ENCODE measurements at places on chromosomes 13 and 19.

DNA sequence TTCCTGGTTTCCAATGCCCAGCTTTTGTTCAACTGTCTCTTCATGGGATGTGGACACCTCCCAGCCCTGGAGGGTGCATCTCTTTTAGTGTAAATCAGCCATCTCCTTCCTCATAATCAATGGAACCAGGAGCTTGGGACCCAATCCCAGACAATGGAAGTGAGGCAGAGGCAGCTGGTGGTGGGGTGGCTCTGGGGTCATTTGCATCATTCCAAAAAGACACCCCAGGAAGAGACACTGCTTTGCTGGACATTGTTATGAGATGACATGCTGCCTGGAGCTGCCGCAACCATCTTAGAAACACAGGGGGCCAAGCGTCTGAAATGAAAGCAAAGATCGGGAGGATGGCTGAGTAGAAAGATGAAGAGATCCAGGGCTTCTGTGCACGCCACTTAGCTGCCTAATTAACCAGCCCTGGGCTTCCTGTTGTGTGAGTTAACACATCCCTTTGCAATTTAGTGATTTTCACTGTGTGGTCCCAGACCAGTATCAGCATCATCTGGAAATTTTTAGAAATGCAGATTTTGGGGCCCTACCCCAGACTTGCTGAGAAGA is 36.1 kb downstream of the IRS2 start:
- no peak for DNase-seq

DNA sequence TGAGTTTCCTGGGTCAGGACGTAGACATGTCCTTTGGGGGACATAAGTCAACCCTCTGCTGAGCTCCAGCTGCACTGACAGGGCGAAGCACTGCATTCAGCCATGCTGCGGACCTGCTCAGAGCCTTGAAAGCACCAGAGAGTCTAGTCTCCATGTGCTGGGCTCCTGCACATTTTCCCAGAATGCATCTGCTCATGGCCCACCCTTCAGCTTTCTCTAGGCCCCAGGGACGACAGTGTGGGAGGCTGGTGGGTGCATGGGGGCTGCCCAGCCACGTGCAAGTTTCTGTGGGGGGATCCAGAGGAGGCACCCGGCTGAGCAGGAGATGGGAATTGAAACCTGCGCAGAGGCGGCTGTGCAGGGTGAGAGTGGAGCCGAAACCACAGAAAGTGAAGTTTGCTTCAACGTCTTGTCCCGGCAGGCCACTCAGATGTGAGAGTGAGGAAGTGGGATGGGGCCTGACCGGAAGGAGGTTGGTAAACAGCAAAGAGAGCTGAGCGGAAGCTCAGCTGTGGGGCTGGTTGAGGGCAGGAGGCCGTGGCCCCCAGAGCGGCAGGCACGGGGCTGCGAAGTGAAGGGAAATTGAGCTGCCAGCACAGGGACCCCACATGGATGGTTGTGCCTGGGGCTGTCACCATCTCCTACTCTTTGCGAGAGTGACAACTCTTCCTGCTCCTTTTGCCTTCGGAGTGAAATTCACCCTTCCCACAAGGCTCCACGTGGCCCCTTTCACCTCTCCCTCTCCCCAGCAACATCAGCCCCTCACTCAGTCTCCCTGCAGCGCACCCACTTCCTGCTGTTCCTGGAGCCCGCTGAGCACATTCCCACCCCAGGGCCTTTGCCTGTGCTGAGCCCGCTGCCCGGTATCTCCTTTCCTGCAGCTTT is 11.8 kb downstream of the PGLS start:
- no peak for DNase-seq

DNA sequence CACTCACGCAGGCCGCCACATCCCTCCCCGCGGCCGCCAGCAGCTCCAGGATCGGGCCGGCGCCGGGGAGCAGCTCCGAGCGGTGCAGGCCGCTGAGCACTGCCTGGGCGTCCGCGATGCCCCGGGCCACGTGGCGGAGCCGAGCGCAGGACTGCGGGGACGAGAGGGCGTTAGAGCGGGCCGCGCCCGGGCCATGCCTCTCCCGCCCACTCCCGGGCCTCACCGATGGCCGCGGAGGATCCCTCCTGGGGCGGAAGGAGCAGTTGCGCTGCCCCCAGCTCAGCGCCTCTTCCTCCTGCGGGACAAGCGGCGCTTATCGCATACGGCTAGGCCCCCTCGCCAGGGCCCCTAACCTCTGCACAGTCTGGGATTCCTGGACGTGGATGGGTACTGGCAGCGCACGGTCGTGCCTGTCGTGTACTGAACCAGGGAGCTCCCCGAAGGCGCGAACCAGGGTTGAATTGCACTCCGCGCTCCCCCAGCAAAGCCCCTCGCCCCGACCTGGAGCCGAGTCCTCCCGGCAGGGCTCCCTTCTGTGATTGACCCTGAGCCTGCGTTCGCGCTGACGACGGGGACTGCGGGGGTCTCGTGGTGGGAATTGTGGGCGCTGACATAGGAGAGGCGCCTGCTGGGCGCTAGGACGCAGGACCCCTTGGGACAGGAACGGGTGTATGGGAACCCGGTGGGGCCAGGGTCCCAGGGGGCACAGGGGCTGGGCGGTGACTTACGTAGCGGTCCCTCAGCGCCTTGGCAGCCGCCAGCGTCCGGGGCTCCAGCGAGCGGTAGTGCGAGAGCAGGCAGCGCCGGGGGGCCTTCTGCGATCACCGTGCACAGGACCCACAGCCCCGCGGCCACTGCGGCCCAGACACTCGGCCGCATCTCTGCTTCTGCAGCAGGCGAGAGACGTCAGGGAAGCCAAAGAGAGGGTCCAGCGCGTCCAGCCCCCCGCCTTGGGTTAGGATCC is 673 bp downstream of the IFNL4 start:
- DNase-seq, result no peak

DNA sequence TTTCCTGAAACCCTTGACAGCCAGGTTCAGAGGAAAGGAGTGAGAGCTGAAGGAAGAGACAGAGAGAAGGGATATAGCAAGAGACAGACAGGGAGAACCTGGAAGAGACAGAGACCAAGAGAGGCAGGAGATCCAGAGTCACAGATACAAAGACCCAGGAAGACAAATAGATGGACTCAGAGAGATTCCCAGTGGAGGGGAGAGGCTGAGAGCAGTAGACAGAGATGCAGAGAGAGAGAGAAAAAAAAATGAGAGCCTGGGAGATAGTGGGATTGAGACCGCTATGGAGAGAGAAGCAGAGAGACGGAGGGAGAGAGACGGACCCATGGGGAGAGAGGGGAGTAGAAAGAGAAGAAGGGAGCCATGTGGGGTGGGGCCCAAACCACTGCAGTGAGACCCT is 763 bp downstream of the FXYD7 start:
- DNase-seq, result no peak

GRCh38 chr19:55956431-55956830 is 8.8 kb downstream of the NLRP8 start:
- DNase-seq, result no peak

- no peak for DNase-seq
Measured at GRCh38 chr19:49447485-49448431, 3.9 kb downstream of the PIH1D1 start.

DNA sequence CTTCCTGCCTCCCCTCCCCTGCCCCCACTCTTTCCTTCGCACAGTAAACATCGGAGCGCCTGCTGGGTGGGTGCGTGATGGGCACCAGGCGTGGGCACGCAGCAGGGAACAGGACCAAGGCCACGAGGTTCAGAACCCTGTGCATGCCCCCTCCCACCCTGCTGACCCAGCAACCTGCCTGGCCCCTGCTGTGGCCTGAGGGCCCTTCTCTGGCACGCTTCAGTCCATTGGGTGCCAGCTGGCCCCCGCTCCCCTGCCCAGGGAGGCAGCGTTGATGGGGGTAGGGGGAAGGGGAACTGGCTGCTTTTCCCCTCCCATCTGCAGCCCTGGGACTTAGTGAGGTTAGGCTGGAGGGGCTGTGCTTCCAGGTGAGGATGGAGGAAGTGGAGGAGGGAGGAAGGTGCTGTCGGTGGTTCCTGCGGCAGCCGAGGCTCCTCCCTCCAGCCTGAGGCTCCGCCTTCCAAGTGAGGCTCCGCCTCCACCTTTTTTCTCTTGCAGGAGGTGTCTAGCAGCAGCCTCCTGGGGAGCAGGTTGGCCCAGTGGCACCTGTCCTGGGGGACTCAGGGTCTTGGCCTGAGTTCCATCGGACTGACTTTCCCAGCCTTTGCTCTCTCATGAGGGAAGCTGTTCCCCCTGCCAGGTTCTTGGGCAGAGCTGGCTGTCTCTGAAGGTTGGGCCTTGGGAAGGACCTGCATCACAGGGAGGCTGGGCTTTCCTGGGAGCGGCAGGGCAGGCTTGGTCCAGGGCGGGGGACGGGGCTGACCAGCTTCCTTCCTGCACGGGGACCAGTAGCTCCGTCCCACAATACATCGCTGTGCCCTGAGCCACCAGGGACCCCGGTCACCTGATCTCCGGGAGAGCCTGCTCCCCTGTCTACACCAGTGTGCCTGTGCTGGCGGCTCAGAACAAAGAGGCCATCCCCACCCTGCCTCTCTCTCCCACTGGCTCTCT is 7.3 kb downstream of the PIAS4 start:
- DNase-seq, result no peak

DNA sequence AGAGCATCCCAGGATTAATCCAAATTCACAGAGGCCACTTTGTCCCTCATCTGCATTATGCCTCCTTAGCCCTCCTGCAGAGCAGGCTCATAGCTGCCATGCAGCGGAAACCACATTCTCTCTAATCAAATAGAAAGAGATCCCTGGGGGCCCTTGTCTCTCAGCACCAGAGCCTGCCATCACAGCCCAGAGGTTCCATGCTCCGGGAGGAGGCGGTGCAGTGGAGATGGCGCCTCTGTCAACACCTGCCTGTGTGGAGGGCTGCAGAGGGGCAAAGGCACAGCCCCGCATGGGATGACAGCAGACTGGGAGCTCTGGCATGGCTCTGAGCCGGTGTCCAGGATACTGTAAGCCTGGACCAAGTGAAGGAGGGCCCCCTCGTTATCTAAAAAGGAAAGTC is 111.3 kb downstream of the SLC7A1 start:
- no peak for DNase-seq

- no peak for DNase-seq
Measured at GRCh38 chr13:23979361-23980159, 82.3 kb upstream of the C1QTNF9B start.

- no peak for DNase-seq
Measured at GRCh38 chr19:41386442-41386841, 10.1 kb downstream of the TMEM91 start.

DNA sequence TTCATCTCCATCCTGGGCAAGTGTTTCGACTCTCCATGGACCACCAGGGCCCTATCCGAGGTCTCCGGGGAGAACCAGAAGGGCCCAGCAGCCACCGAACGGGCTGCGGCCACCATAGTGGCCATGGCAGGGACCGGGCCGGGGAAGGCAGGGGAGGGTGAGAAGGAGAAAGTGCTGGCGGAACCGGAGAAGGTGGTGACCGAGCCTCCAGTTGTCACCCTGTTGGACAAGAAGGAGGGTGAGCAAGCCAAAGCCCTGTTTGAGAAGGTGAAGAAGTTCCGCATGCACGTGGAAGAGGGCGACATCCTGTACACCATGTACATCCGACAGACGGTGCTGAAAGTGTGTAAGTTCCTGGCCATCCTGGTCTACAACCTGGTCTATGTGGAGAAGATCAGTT is 4.7 kb upstream of the MAP2K7 start:
- DNase-seq, result no peak

GRCh38 chr19:49417088-49417487 is 6.2 kb downstream of the PTH2 start:
- DNase-seq, result no peak

DNA sequence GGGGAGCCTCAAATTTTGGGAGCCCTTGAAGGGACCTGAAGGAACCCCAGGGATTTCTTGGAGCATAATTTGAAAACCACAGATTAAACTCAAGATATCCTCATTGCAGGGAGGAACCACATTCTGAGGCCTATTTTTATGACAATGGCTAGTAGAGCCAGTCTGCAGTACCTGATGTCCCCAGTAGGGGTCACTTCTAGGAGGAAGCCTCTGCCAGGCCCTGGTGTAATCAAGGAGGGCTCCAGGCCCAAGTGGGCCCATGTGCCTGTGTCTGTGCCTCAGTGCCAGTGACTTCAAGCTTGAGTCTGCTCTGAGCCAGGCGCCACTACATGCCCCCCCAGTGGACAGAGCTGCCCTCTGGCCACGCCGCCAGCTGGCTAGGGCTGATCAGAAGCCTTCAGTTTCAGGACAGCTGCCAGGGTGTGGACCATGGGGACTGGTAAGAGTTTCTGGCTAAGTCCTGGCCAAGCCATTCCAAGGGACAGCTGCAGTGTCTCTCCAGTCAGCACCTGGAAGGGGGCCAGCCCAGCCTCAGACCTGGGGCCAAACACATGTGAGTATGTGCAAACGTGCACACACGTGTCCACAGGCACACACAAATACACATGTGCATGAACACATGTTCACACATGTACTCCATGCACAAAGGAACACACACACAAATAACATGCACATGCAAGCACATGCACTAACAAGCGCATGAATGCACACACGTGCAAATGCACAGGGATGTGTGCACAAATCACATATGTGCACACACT is 20.5 kb upstream of the SLC7A10 start:
- no peak for DNase-seq

GRCh38 chr13:74191410-74191809 is 57.2 kb upstream of the KLF12 start:
- DNase-seq, result no peak

DNA sequence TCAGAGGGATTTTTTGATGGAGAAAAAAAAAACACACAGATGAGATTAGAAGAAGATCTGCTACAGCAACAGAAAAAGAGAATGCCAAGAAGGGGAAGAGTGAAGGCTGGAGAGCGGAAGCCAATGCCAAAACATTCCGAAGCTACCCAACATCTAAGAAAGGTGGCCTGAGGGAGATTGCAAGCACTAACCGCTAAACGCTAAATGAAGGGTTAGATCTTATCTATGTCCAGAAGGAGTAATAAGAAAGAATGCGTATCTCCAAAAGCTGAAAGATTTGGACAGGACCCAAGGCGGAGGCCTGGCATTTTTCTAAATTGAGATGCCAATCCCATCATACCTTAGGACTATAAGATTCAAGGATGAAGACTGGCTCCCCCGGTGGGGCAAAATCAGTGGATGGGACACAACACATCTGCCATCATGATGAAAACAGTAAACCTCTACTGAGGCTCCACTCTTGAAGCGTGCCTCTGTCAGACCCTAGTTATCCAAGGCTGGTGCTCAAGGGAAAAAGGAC is 15.6 kb upstream of the HMGB1 start:
- DNase-seq, result no peak

DNA sequence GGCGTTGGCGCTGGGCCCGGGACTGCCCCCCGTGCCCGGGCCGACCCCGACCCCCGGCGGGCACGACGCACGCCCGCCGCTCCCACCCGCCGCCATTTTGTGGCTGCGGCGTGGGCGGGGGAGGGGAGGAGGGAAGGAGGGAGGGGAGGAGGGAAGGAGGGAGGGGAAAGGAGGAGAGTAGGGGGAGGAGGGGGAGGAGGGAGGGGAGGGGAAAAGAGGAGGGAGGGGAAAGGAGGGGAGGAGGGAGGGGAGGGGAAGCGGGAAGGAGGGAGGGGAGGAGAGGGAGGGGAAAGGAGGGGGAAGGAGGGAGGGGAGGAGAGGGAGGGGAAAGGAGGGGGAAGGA is at the start of gene BTBD2:
Gene BTBD2 (minus strand): TSS at position 107 of the 343 bp plus-strand sequence. CDS start 11 bp downstream, at position 96.
- DNase-seq, result no peak

- DNase-seq, result no peak
Measured at GRCh38 chr13:41492432-41493260, 35.3 kb downstream of the RGCC start.

- DNase-seq, result no peak
Measured at GRCh38 chr19:38211151-38211591, 12.9 kb downstream of the DPF1 start.

Data from NCI-H2081 treated with DMSO at 0.1 percent for 48 hours (cell line).